ENCODE measurements at places on chromosomes 11 and 22.

DNA sequence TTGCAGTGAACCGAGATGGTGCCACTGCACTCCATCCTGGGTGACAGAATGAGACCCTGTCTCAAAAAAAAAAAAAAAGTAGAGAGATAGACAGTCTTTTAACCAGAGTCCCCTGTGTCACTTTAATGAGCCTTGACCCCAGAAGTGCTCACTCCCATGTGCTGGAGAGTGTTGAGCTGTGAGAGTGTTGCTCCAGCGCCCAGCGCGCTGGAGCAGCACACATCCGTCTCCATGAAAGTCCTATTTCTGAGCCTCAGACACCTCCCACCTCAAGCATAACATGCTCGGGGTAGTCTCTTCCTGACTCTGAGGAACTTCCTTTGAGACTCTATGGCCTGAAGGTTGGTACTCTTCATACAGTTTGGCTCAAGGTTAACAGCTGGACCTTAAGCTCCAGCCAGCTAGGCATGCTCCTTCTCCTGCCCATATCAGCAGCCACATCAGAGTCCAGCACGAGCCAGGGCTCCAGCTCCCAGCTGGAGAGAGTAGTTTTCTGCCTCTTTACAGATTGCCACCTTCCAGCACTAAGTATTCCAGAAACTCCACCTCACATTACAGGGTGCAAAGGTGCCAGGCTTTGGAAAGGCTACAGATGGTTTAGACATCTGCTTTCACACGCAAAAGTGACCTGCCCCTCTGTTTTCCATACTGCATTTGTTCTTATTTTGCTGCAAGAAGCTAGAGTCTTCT is 29.4 kb upstream of the UBASH3B start:
- no peak for DNase-seq

DNA sequence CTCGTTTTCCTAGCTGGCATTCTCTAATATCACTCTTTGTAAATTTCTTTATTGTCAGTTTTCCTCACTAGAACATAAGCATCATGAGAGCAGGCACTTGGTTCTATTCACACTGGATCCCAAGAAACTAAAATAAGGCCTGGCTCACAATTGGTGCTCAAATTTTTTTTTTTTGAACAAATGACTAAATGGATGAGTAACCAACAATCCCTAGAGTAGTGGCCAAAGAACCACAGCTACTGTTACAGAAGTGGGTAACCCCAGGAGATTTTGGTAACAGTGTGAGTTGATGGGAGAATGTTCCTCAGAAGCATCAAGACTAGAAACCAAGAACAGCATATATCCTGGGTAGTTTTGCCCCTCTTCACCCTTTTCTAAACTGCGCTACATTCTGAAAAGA is 572.6 kb downstream of the INSC start:
- no peak for DNase-seq

GRCh38 chr22:45690008-45690407 is 18.4 kb downstream of the ATXN10 start:
- DNase-seq, result no peak

DNA sequence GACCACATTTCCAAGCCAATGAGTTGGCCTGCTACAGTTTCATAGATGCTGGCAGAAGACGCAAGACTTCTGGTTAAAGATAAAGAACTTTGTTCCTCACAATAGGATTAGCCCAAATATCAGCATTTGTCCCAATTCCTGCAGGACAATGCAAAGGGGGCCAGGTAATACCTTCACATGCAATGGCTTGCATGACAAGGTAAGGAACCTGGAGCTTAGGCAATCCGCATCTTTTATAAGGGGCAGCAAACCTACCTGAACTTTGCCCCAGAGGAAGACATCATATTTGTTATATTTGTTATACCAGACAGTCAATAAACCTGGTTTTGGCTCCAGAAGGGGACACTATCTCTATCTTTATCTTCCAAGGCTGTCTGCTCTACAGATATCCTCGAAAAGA is 5.3 kb downstream of the P2RY6 start:
- DNase-seq, result no peak

- no peak for DNase-seq
Observed at GRCh38 chr11:79342236-79342635, 98.6 kb downstream of the TENM4 start.

GRCh38 chr11:7522121-7522520 is 8.3 kb downstream of the PPFIBP2 start:
- DNase-seq, result no peak

- DNase-seq, result no peak
Observed at GRCh38 chr11:2459796-2460531, 15.2 kb downstream of the KCNQ1 start.

DNA sequence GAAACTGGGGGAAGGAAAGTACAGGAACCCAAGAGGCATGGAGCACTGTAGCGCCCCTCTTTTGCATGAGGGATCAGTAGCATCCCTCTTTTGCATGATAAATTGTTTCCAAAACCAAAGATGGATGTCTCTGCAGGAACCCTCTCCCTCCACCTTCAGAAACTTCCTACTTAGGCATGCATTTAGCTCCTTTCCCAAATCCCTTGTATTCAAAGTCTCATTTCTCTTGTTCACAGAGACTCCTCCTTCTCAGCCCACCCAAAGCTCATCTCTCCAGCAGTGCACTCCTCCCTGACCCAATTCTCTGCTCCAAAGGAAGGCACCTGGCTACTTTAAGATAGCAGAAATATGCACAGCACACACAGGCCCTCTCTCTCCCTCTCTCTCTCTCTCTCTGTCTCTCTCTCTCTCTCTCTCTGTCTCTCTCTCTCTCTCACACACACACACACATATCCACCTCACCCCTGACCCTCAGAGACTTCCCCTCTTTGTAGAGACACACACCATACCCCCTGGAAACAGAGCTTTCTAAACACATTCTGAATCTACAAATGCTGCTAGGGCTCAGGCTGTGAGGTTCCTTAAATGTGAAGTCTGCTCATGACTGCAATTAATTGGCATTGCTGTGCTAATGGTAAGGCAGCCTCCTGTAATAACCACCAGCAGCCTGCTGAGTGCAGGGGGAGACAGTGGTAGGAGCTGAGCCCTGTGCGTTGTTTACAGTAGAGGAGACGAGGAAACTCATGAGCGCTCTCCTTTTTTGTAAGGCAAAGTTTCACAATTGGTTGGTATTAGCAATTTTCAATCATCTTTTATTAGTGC is 519.6 kb downstream of the NTM start:
- peak; percentile 39 for DNase-seq

GRCh38 chr11:117219455-117219854 is 12.4 kb downstream of the PCSK7 start:
- DNase-seq, result no peak

DNA sequence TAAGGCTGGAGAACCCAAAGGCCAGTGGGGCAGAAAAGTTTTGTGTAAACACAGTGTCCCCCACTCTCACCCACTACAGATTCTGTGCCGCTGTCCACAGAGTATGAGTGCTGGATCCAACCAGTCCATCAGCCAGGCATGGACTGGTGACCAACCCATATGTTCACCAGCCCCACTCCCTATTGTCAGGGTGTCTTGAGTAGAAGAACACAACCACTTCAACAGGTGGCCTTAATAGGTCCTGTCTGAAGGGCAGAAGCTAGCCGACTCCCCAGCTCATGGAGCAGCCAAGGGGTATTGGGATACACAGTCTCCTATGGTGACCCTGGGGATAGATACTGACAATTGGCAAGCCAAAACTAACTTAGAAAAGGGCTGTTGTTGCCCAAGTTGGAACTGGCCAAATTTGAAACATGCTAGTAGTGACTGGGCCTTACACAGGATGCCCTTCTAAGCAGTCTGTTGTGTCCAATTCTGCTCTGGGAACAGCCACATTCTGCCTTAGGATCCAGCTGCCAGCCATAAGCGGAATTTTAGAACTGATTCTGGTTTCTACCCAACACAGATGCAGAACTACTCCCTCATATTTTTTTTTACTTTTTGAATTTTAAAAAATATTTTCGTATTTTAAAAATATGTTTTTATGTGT is 19.8 kb upstream of the PGM2L1 start:
- no peak for DNase-seq

DNA sequence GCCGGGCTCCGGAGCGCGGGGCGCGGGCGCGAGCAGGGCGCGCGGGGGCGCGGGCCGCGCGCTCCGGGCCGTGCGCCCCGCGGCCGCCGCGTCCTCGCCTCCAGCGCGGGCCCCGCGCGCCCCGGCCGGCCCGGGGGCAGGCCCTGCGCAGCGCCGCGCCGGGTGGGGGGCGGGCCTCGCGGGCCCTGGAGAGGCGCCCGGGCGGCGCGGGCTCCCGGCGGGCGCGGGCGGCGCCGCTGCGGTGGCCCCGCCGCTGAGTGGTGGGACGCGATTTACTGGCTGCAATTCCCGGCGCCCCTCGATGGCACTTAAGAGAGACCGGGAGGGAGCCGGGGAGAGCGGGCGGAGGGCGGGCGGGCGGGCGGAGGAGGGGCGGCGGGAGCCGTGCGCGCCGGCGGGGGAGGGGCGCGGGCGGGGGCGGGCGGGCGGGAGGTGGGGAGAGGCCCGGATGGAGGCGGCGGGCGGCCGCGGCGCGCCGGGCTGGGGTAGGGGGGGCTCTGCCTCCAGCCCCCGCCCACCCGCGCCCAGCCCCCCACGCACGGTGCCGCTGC is 73.2 kb upstream of the TCF20 start:
- DNase-seq, result no peak

DNA sequence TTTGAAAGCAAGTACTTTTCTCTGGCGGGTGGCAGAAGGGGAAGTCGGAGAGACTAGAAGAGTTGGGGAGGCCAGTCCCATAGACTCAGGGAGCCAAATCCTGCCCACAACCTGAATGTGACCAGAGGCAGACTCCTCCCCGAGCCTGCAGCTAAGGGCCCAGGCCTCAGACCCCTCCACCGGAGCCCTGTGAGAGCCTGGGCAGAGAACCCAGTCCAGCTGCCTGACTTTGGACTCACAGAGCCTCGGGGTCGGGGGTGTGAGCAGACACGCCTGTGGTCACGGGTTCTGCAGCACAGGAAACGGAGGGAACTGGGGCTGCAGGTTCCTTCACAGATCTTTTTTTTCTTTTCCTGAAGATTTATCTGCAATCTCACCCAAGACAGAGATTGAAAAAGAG is 312.3 kb downstream of the CTTN start:
- no peak for DNase-seq

DNA sequence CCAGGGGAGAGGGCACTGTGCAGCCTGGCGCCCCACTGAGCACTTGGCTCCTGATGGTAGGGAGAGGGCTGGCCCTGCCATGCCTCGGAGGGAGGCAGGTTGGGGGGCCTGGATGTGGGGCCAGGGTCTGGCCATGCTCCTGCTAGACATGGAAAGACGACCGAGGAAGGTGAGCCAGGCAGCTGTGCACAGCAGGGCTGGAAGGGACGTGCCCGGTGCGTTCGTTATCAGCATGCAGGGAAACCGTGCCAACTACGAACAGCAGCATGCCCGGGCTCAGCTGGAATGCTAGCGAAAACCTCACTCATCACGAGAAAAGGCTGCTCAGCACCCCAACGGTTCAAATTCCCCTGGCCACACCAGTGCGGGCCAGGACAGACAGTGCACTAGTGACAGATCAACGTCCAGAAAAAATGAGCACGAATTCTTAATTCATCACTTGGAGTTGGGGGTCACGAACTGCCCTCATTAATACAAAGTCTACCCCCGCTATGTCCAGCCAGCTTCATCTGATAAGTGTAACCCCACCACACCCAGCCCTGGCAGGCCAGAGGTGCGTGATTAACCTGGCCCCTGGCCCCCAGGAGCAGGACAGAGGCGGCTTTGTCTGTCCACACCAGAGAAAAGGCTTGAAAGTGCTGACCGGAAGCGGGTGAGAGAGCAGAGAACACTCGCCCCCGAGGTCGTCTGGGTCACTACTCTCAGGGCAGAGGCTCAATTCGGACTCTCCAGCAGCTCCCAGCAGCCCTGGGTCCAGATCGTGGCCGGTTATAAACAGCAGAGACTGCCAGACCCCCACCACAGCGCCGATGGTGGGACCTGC is 84.2 kb downstream of the CELSR1 start:
- no peak for DNase-seq

DNA sequence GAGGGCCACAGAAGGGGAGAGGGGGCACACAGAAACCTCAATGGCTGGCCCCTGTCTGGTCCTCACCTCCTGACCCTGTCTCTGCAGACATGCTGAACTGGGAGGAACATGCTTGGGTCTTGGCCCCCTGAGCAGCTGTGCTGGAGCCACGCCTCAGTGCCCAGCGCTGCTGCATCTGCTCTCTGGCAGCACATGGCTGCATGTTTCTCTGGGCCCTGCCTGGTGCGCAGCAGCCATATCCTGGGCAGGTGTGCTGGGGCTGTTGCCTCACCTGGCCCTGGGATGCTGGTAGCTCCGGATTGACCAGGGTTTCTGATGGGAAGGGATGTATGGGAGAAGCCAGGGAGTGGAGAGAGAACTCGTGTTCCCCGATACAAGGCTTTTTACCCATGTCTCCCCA is 248.0 kb downstream of the ST3GAL4 start:
- no peak for DNase-seq

- DNase-seq, result peak; percentile 82
Observed at GRCh38 chr11:118938491-118939403, 13.0 kb upstream of the BCL9L start.
